HuH-7.5 (cell line): ENCODE measurements at places on chromosomes 1 and 21.

GRCh38 chr1:96164053-96164452, 557.5 kb upstream of the PTBP2 start:
- DNase-seq, result no peak

GRCh38 chr1:209248649-209249279, 334.8 kb upstream of the CAMK1G start:
- DNase-seq, result peak; percentile 12

GRCh38 chr1:9826087-9826486, 2.3 kb upstream of the CLSTN1 start:
- DNase-seq, result no peak

- DNase-seq, result no peak
Measured at GRCh38 chr1:91924146-91924545, 25.1 kb upstream of the BRDT start.

GRCh38 chr1:177940682-177941081, 29.2 kb downstream of the SEC16B start:
- no peak for DNase-seq

DNA sequence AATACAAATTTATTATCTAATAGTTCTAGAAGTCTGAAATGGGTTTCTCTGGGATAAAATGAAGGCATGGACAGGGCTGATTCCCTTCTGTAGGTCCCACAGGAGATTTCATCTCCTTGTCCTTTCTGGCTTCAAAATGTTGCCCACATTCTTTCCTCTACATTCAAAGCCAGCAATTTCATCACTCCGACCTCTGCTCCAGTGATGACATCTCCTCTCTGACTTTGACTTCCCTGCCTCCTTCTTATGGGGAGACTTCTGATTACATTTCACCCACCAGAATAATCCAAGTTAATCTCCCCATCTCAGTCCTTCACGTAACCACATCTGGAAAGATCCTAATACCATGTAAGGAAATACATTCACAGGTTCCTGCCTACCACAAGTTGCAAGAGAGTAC, 358.0 kb upstream of the C1orf87 start:
- DNase-seq, result no peak

GRCh38 chr21:38985568-38986378, 180.0 kb downstream of the ETS2 start:
- no peak for DNase-seq

- no peak for DNase-seq
Measured at GRCh38 chr1:185267301-185267700, 49.7 kb downstream of the IVNS1ABP start.

- DNase-seq, result no peak
Measured at GRCh38 chr1:35535243-35535642, 22.0 kb downstream of the KIAA0319L start.

GRCh38 chr1:48898894-48899293, 122.2 kb upstream of the BEND5 start:
- DNase-seq, result no peak
